HS-27A (cell line): ENCODE measurements at places on chromosomes 3 and 15.
A peak's percentile ranks its signal among the peaks of the same experiment; 100 is the strongest.

GRCh38 chr3:69180869-69181591 is 58.6 kb upstream of the LMOD3 start:
- no peak for DNase-seq

DNA sequence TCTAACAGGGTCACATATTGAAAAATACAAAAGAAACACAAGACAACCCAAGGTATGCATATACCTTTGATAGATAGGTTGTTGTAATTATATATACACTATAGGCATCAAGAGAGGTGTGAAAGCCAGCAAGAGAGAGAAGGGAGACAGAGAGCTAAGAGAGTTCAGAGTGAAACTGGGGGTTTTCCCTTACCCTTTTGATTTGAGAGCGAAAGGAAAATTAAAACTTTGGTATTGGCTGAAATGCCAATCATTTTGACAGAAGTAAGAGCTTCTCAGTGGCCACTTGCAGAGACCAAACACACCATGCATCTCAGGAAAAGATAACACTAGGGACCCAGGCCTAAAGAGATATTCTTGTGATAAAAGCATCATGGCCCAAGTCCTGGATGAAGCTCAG is 183.6 kb downstream of the SHOX2 start:
- no peak for DNase-seq

- DNase-seq: no peak
These were observed 119.9 kb upstream of the TJP1 start for GRCh38 chr15:29942143-29942542.

DNA sequence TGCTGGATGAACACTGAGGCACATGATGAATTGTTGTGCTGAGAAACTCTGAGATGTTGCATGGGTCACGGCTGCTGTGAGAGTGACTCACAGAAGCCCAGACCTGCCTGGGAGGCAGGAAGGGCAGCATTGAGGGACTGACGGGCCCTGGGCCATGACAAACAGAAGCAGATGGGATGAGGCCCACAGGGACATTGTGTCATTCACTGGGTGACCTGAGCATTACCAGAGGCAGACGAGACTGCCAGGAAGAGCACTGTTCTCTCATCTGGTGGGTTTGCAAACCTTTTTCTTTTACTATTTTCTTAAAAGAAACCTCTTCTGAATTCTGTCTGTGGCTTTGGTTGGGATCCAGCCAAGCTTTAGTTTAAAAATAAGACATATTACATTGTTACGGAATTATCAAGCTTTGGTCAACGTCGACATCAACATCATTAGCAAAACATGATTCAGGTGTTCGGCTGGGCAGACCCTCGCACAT is 67.8 kb downstream of the BDH1 start:
- DNase-seq: peak; percentile 93

DNA sequence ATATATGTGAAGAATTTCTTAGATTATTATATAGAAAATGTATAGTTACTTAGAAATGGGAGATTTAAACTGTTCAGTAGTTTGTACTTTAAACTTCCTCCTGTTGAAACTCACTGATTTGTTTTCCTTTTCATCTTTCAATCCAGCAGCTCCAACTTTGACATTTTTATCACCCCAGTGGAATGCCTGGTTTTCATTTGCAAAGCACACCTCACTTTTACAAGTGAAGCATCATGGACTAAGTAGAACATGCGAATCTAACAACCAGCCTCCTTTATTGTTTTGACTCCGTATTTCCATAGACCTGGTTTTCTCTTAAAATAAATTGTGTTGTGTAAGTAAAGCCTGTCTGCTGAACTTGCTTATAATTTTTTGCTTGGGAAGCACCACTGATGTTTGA is 97.8 kb upstream of the ROBO2 start:
- DNase-seq: no peak

DNA sequence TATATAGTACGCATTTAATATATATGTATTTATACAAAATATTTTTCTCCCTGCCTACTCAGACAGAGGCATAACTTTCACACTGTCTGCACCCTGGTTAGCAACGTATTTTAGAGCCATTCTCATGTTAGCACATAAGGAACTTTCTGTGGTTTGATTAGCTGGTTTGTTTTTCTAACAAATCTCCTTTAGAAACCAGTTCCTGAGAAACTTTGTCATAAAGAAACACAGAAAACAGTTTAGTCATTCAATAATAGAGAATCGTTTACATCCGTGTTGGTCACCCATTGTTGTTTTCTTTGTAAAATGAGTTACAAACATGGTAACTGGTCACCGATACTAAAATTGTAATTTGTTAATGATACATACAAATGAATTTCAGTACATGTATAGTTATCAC is 5.9 kb upstream of the NGRN start:
- DNase-seq: no peak

- DNase-seq: no peak
These were observed 92.2 kb downstream of the LINGO1 start for GRCh38 chr15:77540312-77541060.

- peak; percentile 26 for DNase-seq
These were observed 20.0 kb upstream of the PRR23E start for GRCh38 chr3:127172781-127173515.

GRCh38 chr3:193943851-193944517 is 192.0 kb upstream of the HES1 start:
- no peak for DNase-seq

- no peak for DNase-seq
These were observed 8.0 kb downstream of the NISCH start for GRCh38 chr3:52463416-52463815.

GRCh38 chr3:47661121-47661752 is 82.6 kb upstream of the CSPG5 start:
- DNase-seq: no peak

- DNase-seq: no peak
These were observed 64.6 kb downstream of the LYZL4 start for GRCh38 chr3:42345811-42346210.

DNA sequence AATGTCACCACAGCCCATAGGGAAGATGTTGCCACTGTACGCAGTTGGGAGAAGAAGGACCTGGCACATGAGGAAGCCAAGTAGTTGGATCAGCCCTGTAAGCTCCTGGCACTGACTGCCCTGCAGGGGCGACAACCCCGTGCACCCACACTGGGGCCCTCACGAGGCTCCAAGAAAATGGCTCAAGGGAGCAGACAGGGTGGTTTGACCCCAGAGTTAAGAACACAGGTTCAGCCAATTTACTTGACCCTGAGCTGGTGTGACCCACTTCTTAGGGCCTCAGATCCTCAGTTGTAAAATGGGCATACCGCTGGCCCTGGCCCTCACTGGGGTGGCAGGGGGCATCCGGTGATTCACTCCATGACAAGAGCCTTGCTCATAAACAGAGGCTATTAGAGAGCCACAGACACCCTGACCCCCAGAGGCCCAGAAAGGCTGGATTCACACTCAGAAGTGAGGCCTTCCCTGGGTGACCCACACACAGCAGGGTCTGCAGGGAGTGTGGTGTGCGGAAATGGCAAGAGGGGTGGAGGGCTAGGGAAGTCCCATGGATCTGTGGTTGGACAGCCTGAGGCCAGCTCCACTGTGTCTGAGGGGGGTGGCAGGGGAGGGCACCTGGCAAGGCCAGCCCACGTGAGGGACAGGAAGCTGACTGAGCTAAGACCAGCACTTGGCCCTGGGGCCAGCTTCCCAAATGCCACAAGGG is 1.7 kb upstream of the HHATL start:
- DNase-seq: no peak

DNA sequence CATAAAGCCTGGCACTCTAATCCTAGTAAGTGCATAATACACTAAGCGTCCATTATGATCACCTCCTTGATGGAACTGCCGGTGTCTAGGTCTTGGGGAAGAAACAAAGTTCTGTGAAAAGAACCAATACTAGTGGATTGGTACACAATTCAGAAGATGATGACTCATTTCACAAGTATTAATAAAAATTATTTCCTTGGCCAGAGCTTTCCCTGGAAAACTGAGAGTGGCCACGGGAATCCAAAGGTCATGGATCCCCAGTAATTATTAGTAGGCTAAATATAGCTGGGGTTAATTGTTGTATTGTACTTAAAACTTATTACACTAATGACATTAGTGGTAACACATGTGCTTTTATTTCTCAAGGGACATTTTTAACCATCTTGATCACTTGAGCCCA is 808.0 kb upstream of the NR2F2 start:
- no peak for DNase-seq

DNA sequence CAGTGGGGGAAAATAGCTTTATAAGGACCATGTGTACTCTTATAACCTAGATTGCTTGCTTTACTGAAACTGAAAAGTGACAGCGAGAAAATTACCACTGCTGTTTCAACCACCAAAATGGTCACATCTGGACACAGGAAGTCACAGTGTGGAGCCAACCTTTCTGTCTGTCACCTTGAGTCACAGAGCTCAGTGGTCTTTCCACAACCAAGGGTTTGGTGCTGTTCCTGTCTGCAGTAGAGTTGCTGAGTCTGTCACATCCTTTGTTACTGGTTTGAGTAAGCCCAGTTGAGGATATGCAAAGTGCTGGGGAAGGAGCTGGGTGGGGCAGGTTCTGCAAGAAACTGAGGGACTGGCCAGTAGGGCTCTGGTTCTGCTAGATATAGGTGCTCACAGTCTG is 139.1 kb upstream of the EIF1B start:
- no peak for DNase-seq

DNA sequence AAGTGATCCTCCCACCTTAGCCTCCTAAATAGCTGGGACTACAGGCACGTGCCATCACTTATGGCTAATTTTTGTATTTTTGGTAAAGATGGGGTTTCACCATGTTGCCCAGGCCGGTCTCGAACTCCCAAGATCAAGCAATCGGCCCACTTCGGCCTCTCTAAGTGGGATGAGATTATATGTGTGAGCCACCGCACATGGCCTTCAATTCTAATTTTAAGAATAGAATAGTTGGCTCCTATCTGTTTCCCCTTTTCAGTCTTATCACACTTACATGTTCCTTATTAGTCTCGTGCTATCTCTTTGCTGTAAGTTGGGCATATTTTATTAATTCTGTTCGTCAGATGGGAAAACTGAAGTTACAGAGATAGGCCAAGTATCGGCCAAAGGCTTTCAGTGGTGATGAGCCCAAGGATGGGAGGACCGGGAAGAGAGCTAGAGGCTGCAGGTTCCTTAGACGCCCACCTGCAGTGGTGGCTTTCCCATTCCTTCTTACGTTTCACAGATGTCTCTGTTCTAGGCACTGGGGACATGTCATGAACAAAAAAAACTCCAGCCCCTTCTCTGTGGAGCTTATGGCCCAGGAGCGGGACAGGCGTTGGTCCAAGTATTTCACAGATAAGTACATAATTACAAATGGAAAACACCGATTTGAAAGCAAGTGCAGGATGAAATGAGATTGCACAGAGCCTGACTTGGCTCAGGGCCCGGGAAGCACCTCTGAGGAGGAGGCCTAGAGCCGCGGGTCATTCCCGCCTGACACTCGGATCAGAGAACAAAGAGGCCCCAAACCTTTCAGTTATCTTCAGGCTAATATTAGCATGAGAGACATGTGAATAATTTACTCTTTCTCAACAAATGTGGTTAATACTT is 91.1 kb upstream of the KLF13 start:
- DNase-seq: no peak

DNA sequence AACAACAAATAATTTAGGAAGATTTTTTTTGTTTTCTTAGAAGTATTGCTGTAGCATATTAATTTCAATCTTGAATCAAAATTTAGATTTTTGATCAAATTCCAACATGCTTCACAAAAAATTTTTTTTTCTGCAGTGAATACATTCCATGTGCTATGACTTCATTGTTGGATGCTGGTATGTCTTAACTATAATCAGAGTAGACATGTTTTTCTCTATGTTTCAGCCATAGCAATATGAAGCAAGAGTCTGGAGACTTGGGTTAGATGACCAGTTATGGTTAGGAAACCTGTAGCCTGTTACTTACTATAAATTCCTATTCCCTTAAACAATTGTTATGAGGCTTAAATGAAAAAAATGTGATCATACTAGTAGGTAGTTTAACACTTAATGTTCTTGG is 176.1 kb upstream of the CHL1 start:
- DNase-seq: no peak

GRCh38 chr15:82640672-82641071 is 6.5 kb downstream of the CPEB1 start:
- no peak for DNase-seq

DNA sequence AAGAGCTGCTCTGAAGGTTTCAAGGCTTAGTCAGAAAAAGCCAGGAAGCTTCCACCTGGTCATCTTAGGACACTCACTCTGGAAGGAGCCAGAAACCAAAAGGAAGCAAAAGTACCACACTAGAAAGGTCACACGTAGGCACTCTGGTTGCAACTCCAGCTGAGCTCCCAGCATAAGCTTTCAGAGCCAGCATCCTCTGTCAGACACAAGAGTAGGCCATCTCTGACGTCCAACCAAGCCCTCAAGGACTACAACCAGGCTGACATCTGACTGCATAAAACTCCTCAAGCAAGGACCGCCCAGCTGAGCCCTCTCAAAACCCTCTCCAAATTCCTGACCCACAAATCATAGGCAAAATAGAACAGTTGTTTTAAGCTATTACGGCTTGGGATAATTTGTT is 12.8 kb downstream of the SH3BP5 start:
- DNase-seq: no peak
